ENCODE measurements at places on chromosomes 2 and 18.
A peak's percentile ranks its signal among the peaks of the same experiment; 100 is the strongest.

DNA sequence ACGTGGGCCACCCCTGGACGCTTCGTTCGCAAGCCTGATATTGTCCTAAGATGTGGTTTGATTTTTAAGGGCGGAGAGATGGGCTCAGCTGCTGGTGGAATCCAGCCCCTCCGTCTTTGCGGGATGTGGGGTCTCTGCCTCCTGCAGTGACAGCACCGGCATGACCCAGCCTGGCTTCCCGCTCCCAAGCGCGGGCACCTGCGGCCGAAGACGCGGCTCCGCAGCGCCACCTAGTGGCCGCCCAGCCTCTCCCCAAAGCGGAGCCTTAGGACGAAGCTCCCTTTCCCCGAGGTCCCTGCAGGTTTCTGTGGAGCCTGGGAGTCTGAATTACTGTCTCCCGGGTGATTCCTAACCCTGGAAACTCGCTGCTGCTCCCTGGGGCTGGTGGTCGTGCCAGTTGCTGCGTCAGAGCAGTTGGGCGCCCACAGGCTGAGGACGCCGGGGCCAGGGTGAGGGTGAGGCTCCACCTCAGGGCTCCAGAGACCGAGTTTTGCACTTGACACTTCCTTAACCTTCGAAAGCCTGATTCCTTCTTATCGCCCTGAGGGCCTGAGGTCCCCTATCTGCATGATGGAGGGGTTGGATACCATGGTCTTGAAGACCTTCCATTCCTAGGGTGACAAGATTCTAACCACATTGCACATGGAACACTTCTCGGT is 137.5 kb downstream of the TPO start:
- DNase-seq: peak; percentile 20

GRCh38 chr2:16832910-16833309 is 167.3 kb upstream of the CYRIA start:
- DNase-seq: no peak

- no peak for DNase-seq
Observed at GRCh38 chr2:26623541-26624495, 17.3 kb downstream of the CIB4 start.

- DNase-seq: peak; percentile 24
Observed at GRCh38 chr2:151051574-151052220, 210.0 kb downstream of the RBM43 start.

DNA sequence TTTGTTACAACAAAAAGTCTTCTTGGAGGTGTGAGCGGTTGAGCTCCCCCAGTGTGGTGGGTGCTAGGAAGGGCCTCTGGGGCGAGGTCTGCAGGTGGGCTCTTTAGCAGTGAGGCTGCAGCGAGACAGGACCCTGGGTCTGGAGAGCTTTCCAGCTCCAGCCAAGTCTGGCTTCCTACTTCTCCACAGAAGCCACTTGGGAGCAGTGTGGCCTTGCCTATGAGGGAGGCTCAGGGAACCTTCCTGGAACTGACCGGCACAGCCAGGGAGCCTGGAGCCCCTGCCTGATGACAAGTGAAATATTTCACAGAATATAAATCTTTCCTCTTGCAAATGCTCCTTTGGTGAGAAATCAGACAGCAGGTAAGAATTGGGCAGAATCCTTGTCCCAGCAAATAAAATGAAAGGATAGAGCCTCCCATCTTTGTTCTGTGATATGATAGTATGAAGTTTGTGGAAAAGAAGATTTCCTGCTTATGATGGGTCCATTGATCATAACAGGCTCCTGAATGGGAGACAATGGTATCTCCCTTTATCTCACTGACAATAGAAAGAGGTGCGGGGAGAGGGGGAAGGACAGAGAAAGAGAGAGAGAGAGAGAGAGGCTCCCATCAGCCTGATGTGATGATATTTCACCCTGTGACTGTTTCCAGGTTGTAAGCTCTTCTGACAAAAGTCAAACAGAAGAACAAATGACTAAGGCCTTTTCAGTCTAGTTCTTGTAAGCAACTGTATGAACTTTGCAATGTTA is 289.8 kb upstream of the SPRED2 start:
- DNase-seq: no peak

- no peak for DNase-seq
Observed at GRCh38 chr2:128388499-128388941, 69.9 kb upstream of the HS6ST1 start.

DNA sequence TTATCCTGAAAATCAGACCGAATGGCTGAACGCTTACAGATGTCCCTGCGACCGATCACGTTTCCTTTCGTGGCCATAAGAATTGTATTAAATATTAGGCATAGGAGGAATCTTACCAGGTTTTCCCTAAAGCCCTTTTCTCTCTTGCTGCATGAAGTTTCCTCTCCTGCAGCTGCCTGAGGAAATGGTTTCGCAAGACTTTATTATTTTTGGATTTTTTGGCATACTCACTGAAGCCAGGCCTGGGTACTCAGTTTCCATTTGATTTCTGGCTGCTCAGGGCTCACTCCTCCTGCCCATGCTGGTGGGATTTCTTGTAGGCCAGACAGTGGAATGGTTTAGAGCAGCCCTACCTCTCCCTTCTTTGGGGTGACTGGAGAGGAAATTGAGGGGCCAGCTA is 114.0 kb downstream of the KLHL29 start:
- DNase-seq: no peak

GRCh38 chr2:164922134-164922533 is 33.2 kb downstream of the SLC38A11 start:
- DNase-seq: no peak

GRCh38 chr18:1296237-1296636 is 391.6 kb downstream of the ADCYAP1 start:
- DNase-seq: no peak

GRCh38 chr2:15311201-15311907 is 249.8 kb downstream of the NBAS start:
- no peak for DNase-seq

GRCh38 chr2:26522751-26523171 is 44.8 kb upstream of the OTOF start:
- no peak for DNase-seq

- DNase-seq: no peak
Observed at GRCh38 chr2:229130522-229130921, 140.6 kb downstream of the PID1 start.

GRCh38 chr2:100182494-100183361 is 40.3 kb upstream of the AFF3 start:
- DNase-seq: no peak

DNA sequence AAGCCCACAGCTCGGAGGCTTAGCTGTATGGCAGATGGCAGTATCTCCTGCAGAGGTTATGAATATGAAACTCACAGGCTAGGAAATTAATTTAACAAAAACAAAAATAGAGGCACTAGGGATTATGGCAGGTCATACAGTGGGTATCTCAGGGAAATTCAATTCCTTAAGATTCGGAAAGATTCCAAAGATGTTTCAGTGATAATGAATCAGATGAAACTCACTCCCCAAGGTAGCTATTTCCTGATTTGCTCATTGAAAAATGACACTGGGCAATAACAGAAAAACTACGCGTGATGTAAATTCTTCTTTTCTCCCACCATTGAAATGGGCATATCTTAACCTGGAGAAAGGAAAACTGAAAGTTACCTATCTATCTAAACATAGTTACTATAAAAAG is 414.1 kb downstream of the STK39 start:
- DNase-seq: no peak

DNA sequence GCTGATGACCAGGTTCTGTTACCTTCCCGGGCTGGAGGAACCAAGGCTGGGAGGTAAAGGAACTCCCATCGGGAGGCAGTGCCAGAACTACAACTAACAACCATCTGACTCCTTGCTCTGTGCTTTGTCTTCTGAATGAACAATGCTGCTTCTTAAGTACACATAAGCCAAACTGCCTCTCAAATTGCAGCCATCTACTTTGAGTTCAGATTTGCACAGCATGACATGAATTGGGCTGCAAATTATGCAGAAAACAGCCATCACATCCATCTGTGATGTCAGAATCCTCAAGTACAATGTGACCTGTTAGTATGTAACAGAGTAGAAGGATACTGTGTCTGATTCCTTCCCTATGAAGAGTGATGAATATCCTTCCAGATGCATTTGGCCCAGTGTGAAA is 290.6 kb downstream of the ZNF521 start:
- no peak for DNase-seq

GRCh38 chr2:191637182-191638078 is 40.5 kb upstream of the NABP1 start:
- DNase-seq: peak; percentile 10

- no peak for DNase-seq
Observed at GRCh38 chr18:72468021-72468710, 76.0 kb downstream of the CBLN2 start.

DNA sequence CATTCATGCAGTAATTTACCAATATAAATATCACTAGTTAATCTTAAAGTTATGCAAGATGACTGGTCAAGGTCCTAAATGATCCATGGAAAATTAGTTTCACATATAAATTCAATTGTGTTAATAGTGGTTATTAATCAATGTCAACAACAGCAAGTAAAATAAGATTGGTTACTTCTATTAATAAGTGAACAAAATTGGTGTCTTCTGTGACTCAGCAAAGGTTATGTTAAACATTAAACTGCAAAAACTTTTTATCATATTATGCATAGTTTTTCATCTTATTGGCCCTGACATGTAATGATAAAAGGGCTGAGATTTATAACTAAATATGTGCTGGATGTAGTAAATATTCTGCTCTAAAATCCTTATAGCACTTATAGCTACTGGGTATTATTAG is 359.0 kb upstream of the UBE2E3 start:
- no peak for DNase-seq

- DNase-seq: no peak
Observed at GRCh38 chr2:100278986-100279385, 43.3 kb downstream of the LONRF2 start.

DNA sequence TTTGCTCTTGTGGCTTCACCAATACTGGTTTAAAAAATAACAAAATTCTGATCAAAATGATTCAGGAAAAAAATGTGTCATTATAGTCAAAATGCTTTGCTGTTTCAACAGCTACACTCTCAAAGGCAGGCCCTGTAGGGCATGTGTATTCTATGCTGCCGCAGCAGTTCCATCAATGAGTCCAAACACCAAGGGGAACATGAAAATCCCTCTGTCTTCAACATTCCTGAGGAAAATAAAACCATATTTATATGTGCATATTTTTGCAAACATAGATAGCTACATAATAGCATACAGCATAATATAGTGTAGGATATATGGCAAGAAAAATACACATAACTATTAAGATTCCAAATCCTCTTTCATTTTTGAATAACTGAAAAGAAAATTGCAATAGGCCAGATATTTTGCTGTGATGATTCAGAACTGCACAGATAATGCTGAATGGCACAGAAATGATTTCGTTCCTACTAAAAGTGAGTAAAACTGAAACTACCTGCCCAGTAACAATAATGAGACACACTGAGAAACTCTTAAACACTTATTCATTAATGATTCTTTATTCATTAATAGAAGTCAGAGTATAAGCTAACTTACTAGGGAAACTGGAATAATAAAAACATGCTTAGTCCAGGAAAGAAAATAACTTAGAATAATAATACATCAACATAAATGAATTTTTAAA is 343.8 kb downstream of the SUCLG1 start:
- no peak for DNase-seq

Measured in hematopoietic multipotent progenitor cell treated with erythropoietin and hydrocortisone succinate and interleukin-3 and kit ligand, for 17 days (in vitro differentiated cells).